ENCODE measurements at places on chromosomes 4 and X.

DNA sequence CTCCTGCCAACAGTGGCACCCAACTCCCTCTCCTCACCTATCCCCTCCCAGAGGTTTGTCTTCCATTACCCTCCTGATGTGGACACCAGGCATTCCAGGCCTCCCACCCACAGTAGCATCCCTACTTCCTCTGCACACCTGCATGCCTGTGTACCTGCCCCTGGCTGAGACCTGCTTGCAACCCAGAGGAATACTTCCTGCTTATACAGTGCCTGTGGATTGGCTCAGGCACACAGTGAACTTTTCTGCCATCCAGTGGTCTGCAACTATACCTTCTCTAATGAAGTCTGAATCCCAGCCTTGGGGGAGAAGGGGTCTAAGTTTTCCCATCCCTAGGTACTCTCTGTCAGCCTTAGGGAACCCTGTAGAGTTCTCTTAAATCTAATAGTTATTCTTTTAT lies 169.9 kb downstream of the IQCM start:
- DNase-seq, result no peak

GRCh38 chr4:96352051-96352517 lies 512.2 kb downstream of the PDHA2 start:
- DNase-seq, result no peak

- DNase-seq, result no peak
Observed at GRCh38 chr4:88335092-88335665, 43.5 kb upstream of the HERC6 start.

- DNase-seq, result no peak
Observed at GRCh38 chr4:183478926-183479325, 25.9 kb upstream of the ING2 start.

DNA sequence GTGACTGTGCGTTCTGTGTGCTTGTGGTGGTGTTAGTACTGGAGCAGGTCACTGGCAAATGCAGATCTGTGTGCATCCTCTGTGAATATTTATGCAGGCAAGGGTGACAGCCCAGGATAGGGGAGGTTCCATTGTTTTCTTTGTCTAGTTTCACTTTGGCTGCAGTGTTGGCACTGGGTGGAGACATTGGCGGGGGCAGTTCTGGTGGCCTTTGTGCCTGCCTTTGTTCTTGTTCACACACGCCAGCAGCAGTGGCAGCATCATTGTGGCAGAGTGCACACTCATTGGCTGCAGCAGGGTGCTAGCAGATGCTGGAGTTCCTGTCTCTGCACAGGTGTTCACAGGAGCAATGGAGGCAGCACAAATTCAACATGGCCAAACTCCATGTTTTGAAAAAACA lies 495.3 kb downstream of the UBE2NL start:
- DNase-seq, result no peak

DNA sequence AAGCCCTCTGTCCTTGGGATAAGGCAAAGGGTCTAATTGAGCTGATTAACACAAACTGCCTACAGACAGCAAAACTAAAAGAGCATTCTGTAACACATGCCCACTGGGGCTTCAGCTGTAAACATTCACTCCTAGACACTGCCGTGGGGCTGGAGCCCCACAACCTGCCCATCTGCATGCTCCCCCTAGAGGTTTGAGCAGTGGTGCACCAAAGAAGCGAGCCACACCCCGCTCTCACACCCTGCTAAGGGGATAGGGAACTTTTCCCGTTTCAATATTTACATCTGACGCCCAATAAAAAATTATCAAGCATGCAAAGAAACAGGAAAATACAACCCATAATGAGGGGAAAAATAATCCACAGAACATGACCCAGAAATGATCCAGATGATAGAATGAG lies 46.9 kb upstream of the HSD17B10 start:
- no peak for DNase-seq

GRCh38 chrX:68146054-68146453 lies 287.2 kb downstream of the OPHN1 start:
- no peak for DNase-seq

GRCh38 chr4:57039345-57039744 lies 60.6 kb downstream of the POLR2B start:
- DNase-seq, result no peak

GRCh38 chr4:113350576-113350975 lies 301.1 kb downstream of the ANK2 start:
- no peak for DNase-seq

GRCh38 chr4:20326460-20326859 lies 74.8 kb downstream of the SLIT2 start:
- no peak for DNase-seq

GRCh38 chr4:124480061-124480460 lies 232.5 kb downstream of the ANKRD50 start:
- DNase-seq, result no peak

DNA sequence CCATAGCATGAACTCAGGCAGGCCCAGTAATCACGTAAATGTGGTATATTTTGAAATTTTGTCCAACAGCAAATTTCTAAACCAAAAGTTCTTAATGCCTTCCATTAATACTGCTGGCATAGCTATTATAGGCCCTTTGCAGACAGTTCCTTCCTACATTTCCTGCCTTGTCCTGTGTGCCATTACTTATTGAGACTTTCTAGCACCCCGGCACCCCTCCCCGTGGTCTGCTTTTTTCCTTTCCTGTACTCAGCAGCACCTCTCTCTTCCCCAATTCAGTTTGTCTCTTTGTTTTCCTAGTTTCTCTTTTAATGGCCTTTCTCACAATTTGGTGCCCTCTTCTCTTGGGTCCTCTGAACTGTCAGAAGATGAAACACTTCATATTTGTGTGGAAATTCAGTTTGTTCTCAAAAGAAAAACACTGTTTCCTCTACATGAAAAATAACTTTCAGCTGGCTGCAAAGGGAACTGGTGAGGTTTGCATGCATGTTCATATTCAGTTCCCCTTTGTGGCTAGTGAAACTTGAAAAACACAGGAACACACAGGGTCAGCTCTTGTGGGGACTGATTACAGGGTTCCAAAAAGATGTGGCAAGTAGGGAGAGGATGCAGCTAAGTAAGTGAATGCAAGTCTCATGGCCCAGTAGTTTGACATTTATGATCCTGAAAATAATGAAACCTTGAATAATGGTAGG lies 17.1 kb downstream of the GPR34 start:
- DNase-seq, result no peak

DNA sequence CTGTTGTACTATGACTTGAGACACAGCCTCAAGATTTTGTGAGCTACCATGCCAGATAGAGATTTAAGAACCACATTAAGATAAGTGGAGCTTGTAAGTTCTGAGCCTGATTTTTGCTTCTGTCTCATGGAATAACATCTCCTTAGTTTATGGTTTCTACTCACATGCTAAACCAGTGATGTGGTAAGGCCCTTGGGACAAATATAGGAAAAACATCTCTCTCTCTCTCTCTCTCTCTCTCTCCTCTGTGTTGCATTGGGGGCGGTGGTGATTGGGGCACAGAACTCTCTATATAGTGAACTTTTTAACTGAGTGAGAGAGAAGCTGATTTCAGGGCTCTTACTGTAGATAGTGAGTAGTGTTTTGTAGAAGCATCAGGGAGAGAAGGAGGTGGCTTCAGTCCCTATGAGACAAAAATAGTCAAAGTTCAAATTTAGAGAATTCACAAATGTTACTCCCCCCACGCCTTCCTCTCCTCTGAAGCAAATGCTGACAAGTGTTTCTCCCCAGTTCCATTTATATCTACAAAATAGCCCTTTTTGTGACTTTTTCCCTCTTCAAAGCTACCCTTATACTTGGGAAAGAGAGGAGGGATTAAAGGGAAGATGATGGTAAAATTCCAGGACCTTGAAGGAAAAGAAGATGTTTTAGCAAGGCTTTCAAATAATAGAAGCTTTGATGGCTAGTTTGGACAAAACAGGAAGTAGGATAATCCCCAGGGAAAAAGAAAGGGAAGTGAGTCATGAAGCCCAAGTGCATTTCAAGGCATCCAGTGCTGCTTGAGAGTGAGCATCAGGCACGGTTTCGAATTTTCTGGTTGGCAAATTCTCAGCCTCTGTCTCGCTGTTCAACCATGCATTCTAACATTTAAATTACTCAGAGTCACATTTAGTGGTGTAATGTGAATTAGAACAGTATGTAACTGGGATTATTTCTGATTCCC lies 134.3 kb upstream of the AP1S2 start:
- no peak for DNase-seq

- DNase-seq, result no peak
Observed at GRCh38 chr4:143089291-143089690, 95.4 kb upstream of the USP38 start.

Data from stimulated activated CD8-positive, alpha-beta memory T cell treated with anti-CD3 and anti-CD28 coated beads, Interleukin-2, amount 100 ng/mL, for 48 hours (primary cell).